ENCODE measurements at places on chromosomes 1 and 21.

- no peak for DNase-seq
Measured at GRCh38 chr1:229943988-229944743, 122.9 kb upstream of the GALNT2 start.

DNA sequence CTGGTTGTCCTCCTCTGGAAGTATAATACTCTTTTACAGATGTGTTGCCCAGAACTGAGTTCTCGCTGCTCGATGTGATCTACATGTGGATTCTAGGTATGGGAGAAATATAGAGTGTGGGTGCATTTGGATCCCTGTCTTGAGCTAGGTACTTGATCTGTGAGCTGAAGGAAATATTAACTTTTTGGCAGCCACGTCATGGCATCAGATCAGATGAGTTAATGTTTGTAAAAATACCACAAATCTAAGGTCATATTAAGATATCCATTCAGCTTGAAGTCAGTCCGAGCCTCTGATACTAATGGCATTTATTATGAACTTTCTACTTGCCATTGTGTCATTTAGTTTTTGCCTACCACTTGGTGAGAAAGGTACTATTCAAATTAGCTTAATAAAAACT lies 24.6 kb downstream of the MAPKAPK2 start:
- no peak for DNase-seq

DNA sequence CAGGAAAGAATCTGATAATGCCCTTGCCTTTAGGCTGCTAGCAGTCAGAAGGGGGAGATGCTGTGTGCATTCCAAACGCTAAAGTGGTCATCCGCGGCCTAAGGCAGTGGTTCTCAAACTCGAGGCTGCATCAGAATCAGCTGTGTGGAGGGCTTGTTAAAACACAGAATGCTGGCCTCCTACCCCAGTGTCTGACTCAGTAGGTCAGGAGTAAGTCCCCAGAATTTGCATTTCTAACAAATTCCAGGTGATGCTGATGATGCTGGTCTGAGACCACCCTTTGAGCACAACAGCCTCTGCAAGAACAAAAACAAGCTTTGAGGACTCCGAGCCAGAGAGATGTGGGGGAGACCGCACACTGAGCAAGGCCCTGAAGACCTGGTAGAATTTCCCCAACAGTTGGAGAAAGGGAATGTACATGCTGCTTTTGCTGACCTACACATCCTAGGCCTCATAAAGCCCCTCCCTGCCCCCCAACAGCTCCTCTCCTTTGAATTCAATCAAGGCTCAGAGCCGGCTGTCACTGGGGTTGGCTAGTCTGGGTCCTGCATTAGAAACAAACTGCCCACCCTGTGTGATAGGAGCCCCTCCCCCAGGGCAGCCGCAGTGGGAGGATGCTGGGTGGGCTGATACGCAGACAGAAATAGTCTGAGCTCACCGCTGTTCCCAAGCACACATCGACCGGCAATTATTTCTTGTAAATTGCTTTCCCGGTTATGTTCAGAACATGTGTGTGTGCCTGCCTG lies 27.1 kb downstream of the SHISAL2A start:
- DNase-seq = no peak

DNA sequence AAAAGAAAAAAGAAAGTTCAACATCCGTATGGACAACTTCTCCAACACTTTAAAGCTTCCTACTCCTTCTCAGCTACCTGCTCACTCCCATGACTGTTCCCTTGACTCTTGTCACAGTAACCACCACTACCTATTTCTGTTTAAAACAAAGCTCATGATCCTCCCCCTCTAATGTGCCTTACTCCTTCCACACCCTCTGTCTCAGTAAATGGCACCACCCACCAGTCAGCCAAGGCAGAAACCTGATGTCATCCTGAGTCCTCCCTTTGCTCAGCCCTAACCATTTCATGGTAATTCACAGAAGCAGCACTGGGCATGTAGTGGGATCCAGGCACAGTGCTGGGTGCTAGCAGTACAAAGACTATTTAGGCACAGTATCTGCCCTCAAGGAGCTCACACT lies 63.0 kb upstream of the PPM1J start:
- DNase-seq = no peak

DNA sequence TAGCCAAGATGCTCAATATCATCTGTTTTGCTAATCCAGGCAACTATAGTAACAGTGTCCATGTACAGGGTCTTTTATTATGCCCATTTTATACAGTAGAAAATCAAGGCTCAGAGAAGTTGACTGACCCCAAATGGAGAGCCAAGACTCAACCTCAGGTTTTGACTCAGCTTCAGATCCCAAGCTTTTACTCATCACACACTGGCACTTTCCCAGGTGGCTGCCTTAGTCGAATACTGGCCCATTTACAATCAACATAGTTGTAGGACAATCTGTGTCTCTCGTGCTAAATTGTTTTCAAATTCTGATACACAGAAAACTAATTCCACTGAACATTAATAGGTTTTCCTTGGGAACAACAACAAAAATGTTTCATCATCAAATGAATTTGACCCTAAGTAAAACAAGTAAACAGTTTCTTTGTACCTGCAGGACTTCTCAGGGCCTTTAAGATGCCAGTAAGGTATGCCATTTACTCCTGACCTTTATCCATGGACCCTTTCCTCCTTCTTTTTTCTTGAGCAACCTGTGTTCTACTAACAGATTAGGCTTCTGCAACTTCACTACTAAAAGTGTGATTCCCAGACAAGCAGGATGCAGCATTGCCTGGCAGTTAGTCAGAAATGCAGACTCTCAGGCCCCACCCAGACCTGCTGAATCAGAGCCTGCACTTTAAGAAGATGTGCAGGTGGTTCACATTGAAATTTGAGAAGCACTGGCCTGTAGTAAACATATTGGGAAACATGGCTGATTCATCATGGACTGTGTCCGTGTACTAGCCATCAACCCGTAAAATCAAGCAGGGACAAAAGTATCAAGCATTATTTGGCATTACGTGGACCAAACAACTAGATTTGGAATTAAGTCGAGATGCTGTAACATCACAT lies 128.8 kb downstream of the RRAGC start:
- no peak for DNase-seq

GRCh38 chr21:29888437-29888836 lies 51.4 kb downstream of the GRIK1 start:
- DNase-seq = no peak

DNA sequence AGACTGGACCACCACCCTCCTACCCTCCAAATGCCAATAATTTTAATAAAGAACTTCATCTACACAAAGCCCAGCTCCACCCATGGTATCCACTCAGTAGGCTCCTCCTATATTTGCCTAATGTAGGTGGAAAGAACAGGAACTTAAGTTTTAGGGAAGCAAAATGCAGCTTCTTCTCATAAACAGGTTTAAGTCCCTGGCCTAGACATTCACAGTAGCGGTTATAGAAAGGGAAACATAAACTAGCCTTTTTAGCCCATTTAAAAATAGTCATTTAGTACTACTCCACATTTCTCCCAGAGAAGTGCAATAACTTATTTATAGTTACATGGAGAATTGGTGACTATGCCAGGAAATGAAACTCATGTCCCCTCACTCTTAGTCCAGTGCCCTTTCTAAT lies 56.6 kb upstream of the CPLANE2 start:
- no peak for DNase-seq

GRCh38 chr1:192491804-192492554 lies 83.6 kb upstream of the RGS1 start:
- DNase-seq = no peak

DNA sequence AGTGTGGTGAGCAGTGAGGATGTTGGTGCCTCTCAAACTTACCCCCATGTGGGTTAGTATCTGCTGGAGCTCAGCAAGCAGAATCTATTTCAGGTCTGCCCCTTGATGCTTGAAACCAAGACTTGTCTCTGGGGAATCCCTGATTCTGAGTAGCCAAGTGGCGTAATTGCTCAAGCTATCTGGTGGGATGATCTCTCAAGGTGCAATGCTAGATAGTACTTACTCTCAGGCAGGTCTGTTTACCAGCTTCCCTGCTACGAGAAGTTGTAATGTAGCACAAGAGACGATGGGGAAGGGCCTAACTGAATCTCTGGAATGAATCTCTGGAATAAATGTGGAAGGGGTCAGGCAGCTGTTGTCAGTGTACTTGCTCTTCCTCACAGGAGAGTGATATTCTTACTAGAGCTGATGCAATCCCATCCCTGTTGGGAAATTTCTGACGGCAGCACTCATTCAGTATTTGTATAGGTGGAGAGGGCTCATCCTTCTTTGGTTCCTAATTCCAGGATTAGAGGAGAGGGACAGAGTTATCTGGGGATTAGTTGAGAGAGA lies 65.4 kb downstream of the MACF1 start:
- DNase-seq = no peak

- no peak for DNase-seq
Measured at GRCh38 chr1:248873993-248874533, 15.2 kb upstream of the ZNF692 start.

- no peak for DNase-seq
Measured at GRCh38 chr1:186244825-186245224, 130.2 kb downstream of the TPR start.

GRCh38 chr1:211648336-211648735 lies 27.1 kb downstream of the NEK2 start:
- no peak for DNase-seq

DNA sequence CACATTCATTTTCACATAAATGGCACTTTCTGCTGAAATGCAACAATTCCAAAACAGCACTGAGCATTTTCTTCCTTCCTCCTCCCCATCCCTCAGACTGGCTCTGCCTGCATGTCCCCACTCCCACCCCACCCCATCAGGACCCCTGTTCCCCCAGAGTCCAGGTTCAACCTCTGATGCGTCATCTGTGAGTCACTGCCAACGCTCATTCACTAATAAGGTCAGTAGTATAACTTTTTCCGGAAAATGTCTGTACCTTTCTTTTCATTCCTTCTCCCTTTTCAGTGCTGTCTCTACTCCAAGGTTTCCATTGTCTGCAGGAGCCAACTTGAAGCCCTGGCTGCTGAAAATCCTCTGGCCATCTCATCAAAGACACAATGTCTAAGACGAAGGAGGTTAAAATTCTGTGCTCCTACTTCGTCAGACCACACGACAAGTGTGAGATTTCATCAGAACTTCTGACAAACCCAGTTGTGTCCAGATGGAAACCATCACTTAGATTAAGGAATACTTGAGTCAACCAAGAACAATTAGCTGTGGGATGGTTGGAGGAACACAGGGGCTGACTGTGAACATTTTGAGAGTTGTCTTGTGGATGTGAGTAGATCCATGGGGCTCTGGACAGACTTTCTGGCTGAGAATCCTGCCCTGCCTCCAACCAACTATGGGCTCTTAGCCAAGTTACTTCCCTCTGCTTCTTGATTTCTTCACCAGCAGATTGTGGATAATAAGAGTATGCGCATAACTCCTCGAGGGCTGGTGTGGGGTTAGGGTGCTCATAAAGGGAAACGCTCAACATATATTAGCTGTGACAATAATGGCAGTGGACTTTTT lies 35.6 kb upstream of the UTS2 start:
- no peak for DNase-seq

DNA sequence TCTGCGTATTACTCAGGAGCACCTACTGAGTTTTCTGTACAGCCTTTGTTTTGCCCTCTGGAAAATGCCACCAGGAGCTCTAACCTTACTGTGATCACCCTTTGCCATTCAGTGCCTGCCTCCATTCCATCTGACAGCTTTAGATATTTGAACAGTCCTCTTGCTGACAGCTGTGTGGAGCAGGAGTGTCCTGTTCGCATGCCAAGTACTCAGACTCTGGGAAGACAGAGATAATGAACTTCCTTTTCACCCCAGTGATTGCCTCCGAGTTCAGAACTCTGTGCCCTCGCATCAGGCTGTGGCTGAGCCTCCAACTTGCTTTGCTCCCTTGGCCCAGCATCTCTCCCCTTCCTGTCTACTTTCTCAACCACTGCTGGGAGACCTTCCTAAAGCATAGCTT lies 74.0 kb downstream of the CACNA1E start:
- DNase-seq = no peak

DNA sequence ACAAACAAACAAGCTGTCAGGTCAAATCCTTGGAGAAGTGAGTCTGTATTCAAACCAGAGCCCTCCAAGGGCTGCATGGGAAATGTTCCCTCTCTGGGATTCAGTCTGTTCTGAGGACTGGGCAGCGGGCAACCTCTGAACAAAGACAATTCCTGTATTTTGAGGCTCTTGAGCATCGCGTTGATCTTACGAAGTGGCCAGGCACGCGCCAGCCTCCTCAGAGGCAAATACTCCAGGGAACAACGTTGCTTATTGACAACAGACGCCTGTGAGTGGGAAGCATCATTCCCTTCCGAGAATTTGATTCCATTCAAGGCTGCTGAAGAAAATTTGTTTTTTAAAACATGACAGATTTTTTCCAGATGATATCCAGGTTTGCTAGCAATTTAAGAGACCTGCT lies 20.0 kb upstream of the TACSTD2 start:
- DNase-seq = no peak

GRCh38 chr1:154328318-154329151 lies 3.2 kb downstream of the ATP8B2 start:
- DNase-seq = peak; percentile 61

DNA sequence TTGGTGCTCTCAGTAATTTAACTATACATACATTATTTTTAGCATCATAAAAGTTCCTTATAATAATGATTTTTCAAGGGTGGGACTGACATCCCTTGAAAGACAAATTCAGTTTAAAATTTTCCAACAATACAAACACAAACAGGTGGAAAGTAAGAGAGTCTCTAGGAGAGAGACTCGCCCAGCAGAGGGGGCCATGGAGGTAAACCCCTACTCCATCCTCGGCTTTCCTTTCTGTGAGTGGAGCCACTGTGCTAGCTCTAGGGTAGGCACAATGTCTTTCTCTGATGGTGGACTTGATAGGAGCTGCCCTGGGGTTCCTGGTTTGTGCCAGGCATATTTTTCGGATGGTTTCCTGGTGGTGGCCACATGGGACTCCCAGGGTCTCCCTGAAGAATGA lies 8.3 kb downstream of the CSMD2 start:
- no peak for DNase-seq

GRCh38 chr1:156508205-156508954 lies 7.8 kb upstream of the MEF2D start:
- no peak for DNase-seq

GRCh38 chr1:88763649-88764406 lies 79.8 kb downstream of the PKN2 start:
- no peak for DNase-seq

DNA sequence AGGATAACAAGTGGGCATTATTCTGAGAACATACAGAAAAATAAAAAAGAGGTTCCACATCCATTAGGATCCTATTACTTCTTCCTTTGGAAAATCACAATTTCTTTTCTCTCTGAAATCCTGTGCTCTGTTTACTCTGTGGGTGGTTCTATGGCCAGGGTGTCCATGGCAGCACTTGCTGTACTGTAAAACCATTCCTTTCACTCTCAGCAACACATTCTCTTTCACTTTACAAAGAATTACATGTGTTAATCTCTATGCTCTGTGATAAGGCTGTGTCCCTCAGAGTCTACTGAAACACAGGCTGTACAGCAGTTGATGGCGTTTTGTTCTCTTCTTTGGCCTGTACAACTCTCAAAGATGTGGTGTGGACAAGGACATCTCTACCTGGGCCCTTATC lies 524.1 kb downstream of the PTBP2 start:
- no peak for DNase-seq

- DNase-seq = no peak
Measured at GRCh38 chr1:244330318-244330625, 121.4 kb downstream of the ADSS2 start.
